ENCODE measurements at places on chromosomes 12 and 14.

GRCh38 chr14:60931218-60931617 is 49.7 kb downstream of the TRMT5 start:
- DNase-seq = no peak

GRCh38 chr12:65898241-65898640 is 74.0 kb downstream of the HMGA2 start:
- DNase-seq = no peak

DNA sequence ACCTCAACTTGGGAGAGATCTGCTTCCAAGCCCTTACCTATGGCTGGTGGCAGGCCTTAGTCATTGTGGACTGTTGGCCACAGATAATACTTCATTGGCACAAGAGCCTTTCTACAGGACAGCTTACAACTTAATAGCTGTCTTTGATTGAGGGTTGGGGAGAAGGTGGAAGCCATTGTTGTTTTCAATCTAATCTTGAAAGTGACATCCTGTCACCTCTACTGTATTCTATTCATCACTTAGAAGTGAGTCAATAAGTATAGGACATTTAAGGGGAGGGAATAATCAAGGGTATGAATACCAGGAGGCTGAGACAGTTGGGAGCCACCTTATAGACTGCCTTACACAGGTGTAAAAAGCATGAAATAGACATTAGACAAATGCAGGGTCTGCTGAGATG is 906.3 kb downstream of the NRXN3 start:
- no peak for DNase-seq

DNA sequence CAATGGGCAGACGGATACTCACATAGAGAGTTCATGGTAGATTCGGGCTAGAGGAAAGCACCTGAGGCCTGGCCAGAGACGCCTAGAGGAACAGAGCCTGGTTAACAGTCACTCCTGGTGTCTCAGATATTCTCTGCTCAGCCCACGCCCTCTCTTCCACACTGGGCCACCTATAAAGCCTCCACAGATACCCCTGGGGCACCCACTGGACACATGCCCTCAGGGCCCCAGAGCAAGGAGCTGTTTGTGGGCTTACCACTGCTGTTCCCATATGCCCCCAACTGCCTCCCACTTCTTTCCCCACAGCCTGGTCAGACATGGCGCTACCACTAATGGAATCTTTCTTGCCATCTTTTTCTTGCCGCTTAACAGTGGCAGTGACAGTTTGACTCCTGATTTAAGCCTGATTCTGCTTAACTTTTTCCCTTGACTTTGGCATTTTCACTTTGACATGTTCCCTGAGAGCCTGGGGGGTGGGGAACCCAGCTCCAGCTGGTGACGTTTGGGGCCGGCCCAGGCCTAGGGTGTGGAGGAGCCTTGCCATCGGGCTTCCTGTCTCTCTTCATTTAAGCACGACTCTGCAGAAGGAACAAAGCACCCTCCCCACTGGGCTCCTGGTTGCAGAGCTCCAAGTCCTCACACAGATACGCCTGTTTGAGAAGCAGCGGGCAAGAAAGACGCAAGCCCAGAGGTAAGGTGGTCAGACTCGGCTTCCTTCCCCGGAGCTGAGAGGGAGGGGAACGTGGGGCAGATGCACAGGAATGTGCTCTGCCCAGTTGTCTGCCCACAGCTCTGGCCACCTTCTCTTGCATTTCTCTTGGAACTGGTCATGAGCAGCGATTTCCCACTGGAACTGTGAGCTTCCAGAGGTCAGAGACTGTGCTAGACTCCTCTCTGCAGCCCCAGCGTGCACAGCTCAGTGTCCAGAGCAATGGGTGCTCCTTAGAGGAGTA is at the start of gene CD4:
CD4 (plus strand) TSS at position 557 of the 953 bp plus-strand sequence. CDS start 10,611 bp downstream, outside the sequence.
- DNase-seq = peak; percentile 66

DNA sequence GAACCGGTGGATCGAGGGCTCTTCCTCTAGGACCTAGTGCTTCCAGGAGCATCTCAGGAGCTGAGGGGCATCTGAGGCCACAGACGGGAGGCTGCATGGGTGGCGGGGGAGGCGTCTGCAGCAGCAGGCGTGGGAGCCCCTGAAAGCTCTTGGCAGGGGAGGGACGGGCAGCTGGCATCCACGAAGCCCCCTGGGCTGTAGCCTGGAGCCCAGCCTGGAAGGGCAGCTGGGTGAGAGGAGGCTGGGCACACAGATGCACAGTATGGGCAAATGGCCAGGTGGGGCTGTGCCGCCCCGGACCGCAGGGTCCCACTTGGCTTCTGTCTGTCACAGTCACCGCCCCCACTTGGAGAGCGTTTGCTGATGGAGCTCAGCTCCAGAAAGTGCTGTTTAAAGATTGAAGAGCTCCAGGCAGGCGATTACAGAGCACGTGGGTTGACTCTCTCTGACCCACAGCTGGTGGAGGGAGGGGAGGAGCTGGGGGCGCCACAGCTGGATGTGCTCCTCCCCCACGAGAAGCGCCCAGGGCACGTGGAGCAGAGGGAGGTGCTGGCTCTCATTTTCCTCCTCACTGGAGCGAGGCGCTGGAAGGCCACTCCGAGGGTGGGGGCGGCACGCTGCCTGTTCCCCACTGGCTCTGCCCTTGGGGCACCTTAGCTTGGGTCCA is 155.0 kb upstream of the C14orf180 start:
- DNase-seq = peak; percentile 29

DNA sequence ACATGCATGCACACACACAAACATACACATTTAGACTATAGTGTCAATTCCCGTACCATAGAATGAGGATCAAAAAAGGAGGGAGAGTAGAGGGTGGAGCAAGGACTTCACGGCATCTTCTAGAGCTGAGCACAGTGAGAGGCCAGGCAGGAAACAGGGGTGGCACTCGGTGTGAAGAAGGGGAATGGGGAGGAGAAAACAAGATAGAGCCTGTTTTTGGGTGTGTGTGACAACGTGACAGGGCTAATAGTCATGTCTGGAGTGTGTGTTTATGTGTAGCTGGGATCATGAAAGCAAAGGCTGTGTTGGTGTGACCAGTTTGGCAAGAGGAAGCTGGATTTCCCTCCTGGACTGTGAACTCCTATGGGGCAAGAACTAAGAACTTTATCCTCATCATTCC is 9.9 kb upstream of the ACVR1B start:
- no peak for DNase-seq

DNA sequence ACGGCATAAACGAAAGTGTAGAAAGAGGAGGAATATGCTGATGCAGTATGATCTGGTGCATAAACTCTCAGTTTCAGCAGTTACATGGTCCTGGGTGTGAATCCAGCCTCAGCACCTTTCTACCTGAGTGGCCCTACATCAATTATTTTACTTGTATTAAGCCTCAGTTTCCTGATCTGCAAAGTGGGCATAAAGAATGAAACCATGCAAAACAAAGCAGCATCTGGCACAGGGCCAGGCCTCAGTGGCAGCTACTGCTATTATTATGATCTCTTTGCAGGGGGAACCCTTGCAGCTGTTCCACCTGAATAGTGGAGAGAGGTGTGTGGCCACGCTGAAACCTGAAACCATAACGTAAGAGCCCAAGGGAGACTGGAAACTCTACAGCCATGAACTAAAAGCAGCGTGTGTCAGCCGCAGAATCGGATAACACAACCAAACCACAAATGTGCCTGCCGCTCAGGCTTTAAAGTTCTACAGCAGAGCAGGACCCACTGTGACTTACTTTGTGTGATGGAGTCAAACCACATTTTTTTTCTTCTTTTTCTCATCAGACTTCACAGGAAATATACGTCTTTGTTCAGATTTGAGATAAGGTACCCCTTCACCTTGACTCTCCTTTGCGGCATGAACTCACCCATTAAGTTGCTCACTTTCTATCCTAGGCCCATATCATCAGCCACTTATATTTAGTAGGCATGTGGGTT is 29.2 kb upstream of the FOS start:
- no peak for DNase-seq

DNA sequence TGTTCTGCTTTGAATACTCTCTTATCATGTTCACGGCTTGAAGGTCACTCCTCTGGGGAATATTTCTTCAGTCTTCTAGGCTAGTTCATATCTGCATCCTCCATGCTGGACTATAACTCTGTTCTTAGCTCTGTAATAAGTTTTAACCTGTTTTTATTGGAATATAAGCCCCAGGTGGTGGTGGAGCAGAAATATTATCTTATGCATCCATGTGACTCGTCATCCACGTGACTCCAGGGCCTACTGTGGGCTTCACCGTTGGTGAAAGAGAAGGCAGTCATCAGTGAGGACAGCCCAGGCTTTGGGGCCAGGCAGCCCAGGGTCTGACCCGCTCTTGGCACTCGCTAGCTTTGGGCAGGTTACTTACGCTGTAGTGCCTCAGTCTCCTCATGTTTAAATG is 87.1 kb downstream of the ETNK1 start:
- DNase-seq = no peak

GRCh38 chr12:51926718-51927117 is 19.4 kb downstream of the ACVRL1 start:
- no peak for DNase-seq

DNA sequence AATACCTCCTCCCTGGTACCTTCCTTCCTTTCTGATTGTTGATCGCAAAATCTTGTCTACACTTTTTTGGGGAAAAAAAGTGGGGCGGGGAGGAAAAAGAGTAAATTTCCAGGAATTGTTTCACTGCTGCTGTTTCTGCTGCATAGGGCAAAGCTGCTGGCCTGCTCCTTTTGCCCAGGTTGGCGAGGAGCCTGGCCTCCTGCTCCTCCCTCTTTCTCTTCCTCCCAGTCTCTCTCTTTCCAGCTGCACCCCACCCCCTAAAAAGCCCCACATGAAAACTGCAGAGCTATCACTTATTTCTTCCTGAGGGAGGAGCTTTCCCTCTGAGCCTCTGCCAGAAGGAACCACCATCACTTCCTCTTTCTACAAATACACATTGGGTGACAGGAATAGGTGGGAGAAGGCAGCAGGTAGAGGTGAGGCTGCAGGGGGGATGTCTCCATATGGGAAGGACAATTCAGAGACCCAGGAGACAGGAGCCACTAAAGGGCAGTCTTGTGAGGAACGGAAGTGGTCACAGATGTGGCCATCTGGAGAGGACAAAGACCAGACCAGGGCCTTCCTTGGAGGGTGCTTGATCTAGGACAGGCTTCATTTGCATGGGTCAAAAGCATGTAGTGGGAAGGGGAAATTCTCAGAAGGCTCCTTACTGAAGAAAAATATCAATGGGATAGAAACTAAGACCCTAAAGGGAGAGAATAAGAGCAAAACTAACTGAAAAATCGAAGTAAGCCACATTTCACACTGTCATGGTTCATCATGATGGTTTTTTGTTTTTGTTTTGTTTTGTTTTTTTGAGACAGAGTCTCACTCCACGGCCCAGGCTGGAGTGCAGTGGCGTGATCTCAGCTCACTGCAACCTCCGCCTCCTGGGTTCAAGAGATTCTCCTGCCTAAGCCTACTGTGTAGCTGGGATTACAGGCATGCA is 14.8 kb downstream of the ZBTB39 start:
- peak; percentile 78 for DNase-seq

GRCh38 chr12:92010368-92010767 is 135.3 kb downstream of the BTG1 start:
- no peak for DNase-seq

GRCh38 chr12:29430716-29431044 is 49.7 kb upstream of the ERGIC2 start:
- DNase-seq = no peak

- DNase-seq = peak; percentile 43
These were observed at the start of gene RILPL1 for GRCh38 chr12:123533672-123534643. Gene RILPL1, minus strand, starts transcription at chr12:123533719. Its CDS starts 237 bp downstream, at chr12:123533482.

DNA sequence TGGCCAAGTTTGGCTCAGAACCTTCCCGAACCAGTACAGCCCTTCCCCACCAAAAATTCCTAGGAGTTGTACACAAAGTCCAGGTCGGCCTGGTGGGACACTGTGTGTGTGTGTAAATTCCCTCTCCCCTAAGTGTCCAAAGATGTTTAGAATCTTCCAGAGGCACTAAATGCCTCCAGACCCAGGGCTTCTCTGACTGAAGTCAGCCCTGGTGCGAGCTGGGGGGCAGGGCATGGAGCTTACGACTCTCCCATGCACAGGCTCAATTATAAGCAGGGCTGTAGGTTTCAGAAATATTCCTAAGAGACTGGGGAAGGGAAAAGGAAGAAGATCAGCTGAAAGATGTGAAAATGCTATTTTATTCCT is 106.9 kb upstream of the ATF7IP start:
- no peak for DNase-seq

GRCh38 chr12:97342130-97342529 is 120.5 kb upstream of the RMST start:
- DNase-seq = no peak

GRCh38 chr12:55501601-55502000 is 9.4 kb downstream of the OR6C68 start:
- DNase-seq = no peak

- DNase-seq = no peak
These were observed 160.6 kb downstream of the MON2 start for GRCh38 chr12:62627181-62627580.

GRCh38 chr12:101945369-101946232 is 68.2 kb downstream of the DRAM1 start:
- DNase-seq = no peak

GRCh38 chr12:87618199-87618598 is 411.0 kb downstream of the C12orf50 start:
- DNase-seq = no peak

DNA sequence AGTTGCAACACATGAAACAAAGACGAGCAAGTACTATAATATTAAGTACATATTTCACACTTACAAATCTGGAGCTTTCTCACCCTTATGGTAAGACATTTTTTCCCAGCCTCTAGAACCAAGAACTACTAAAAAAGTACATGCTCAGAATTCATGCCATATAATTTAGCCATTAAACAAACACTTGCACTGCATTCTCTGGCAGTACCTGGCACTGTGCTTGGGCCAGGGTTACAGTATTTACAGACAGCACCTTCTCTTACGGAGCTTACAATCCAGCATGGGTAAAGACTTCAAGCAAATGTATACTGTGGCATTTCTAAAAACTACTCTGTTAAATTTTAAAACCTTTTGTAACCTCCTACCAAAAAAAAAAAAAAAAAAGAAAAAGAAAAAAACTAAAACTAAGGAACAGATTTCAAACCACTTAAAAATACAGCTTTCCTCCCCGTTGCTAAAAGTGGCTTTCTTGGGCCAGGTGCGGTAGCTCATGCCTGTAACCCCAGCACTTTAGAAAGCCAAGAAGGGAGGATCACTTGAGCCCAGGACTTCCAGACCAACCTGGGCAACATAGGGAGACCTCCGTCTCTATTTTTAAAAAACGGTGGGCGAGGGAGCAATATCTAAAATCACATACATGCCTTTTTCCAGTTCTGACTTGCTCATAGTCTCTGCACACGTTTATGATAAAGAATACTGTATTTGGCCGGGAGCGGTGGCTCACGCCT is 956 bp downstream of the GNPTAB start:
- no peak for DNase-seq

GRCh38 chr14:58865514-58866281 is 227.9 kb downstream of the DACT1 start:
- peak; percentile 6 for DNase-seq

GRCh38 chr14:105452963-105453362 is 21.7 kb upstream of the CRIP2 start:
- DNase-seq = no peak

- DNase-seq = no peak
These were observed 1134.4 kb downstream of the GALC start for GRCh38 chr14:86858591-86858990.

All from pons (tissue), 1 donor.